ENCODE measurements at places on chromosomes 3 and 15.

GRCh38 chr3:197960694-197961581 is 921 bp downstream of the LMLN start:
- DNase-seq: no peak

DNA sequence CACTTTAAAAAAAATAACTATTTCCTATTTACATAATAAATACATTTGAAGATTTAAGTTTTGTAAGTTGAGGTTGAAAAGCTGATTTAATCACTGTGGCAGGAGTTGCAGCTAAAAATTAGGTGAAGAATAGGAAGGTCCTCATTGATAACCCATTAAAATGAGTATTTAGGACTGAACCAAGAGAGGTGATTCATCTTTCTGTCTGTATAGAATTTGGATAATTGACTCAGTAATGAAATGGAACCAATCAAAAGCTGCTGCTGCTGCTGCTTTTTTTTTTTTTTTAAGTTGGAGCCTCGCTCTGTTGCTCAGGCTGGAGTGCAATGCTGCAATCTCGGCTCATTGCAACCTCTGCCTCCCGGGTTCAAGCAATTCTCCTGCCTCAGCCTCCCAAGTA is 190.5 kb downstream of the KLHL25 start:
- no peak for DNase-seq

DNA sequence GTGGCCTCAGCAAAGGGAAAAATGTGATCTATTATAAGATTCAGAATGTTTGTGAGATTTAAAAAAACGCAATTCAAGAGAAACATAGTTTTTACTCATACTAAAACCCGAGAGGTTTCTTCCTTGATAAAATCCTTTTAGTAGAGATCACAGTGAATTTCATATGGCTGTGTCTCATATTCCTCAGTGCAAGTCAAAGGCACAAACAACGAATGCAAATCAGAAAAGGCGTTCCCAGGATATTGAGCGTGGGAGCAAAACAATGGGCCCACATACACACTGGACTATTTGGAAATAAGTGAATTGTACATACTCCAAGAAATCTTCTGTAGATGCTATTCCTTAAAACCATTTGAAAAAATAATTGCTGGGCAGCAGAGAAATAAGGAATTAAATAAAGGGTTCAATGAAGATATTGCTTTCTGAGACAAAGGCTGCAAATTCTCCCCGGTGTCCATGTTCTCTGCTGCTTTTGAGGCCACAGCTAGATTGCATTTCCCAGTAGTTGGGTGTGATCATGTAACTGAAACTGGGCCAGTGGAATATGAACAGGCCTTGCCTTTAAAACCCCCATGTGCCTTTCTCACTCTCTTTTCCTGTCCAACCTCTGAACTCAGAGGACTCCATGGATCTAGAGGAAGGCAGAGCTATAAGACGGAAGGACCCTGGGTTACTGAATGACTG is 144.6 kb upstream of the TBL1XR1 start:
- no peak for DNase-seq

DNA sequence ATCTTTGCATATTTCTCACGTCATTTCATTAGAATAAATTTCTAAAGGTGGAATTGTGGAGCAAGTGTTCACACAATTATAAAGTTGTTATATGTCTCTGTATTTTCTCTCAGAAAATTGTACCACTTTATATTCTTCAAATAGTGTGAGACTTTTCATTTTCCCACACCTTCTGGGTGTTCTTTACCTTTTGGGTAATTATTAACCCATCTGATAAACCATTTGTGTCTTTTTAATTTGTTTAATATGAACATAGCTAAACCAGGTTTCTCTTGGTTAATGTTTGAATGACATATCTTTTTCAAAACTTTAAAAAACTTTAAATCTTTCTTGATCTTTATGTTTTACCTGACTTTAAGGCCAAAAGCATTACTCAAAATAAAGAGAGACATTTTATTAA is 40.5 kb downstream of the DZIP3 start:
- no peak for DNase-seq

DNA sequence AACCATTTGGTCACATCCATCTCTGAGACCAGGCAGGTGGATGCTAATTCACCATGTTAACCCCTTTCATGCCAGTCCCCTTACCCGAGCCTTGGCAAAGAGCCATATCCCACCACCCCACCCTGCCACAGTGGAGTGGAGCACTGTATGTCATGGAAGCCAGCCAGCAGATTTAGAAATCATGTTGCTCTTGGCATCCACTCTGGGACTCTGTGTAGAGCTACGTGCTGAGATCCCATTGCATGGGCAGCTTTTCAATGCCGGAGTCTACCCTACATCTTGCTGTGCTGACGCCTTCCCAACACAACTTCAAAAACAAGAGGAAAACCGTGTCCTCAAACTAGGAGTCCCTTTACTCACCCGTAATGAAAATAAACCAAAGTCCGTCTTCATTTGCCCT is 131.0 kb downstream of the NTRK3 start:
- DNase-seq: no peak

DNA sequence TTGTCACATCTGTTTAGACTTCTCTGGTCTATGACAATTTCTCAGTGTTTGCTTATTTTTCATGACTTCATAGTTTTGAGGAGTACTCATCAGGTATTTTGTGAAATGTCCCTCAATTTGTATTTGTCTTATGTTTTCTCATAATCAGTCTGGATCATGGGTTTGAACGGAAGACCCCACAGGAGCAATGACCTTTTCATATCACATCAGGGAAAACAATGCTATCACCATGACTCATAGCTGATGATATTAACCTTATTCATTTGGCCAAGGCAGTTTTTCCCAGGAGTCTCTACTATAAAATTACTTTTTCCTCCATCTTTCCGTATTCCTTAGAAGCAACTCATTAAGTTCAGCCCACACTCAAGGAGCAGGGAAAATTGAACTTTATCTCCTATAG is 32.7 kb downstream of the AADACL2 start:
- DNase-seq: no peak

DNA sequence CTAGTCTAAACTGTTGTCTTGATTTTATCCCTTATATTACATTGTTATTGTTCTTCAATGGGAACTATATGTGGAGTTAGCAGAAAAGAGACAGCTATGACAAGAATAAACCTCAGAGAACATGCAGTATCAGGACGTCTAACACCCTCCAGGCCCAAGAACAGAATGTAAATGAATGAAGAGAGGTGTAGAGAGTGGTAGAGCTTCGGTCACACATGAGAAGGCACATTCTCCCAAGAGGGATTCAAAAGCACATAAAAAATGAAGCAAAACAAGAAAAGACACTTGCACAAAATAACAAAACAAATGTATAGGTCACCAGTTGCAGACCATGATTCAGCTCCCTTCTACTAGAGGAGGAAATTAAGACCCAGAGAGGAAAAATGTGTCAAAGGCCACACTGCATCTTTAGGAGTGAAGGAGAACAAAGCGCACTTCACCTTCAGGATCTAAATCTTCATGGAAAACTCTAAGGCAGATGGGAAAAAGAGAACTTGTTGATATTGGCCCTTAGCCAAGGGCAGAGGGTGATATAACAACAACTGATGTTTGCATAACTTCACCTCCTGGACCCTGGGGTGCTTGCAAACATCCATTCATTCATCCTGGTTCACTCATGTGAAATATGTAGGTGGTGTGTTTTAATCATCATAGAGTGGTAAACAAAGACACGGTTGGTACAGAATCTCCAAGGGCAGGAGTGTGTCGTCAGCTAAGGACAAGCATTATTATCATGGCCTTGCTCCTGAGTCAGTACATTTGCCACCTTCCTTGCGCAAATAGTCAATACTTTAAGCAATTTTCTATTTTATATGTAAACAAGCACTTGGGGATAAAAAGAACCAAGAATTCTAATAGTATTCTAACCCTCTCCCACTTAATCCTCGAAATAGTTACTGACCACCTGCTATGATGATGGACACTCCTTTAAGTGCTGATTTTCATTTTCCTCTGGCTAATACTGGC is 8.8 kb downstream of the NEK10 start:
- no peak for DNase-seq

DNA sequence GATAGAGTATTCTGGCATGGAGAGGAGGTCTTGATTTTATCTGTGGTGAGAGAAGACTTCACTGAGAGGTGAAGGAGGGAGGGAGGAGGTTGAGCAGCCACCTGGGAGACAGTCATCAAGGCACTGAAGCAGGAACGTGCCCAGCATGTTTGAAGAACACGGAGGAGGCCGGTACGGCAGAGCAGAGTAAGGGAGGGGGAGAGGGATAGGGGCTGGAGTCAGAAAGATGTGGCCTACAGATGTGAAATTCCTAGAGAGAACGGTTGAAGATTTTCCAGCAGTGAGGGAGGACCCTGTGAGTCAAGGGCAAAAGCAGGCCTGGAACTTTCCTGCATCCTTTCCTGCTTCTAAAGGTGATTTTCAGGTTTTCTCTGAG is 21.7 kb upstream of the IQCF6 start:
- no peak for DNase-seq

DNA sequence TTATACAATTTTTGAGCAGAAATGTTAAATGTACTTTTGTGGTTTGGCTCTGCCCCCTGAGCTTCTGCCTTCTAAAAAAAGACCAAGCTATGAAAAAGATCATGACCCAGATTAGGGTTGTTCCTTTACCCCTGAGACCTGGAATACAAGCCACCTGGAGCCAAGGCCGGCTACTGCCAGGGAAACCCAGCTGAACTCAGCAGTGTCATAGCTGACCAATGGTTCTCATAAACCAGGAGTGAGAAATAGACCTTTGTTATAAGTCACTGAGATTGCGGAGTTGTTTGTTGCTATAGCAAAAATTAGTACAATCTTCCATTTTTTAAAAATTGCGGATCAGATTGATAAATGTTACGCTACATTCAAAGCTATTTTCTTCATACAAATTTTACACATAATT is 1261.7 kb downstream of the ROBO1 start:
- DNase-seq: no peak

- DNase-seq: no peak
Observed at GRCh38 chr3:57805674-57806073, 49.6 kb downstream of the SLMAP start.

- DNase-seq: no peak
Observed at GRCh38 chr15:51982770-51983103, 11.2 kb upstream of the LEO1 start.

DNA sequence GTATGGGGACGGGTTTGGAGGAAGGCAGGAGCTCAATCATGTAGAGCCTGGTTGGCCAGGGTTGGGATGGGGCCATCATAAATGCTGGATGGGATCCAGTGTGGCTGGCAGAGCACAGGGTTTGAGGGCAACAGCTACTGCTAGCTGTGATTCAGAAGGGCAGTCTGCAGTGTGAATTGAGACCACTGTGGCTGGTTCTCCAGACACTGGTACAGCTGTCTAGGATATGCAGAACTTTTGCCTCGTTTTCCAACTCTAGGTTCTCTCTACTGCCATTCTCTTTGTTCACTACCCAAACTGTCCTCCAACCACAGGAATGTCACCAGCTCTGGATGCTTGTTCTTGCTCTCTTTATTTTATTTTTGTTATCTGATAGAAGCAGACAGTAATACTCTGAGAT is 543.6 kb downstream of the AGBL1 start:
- no peak for DNase-seq

DNA sequence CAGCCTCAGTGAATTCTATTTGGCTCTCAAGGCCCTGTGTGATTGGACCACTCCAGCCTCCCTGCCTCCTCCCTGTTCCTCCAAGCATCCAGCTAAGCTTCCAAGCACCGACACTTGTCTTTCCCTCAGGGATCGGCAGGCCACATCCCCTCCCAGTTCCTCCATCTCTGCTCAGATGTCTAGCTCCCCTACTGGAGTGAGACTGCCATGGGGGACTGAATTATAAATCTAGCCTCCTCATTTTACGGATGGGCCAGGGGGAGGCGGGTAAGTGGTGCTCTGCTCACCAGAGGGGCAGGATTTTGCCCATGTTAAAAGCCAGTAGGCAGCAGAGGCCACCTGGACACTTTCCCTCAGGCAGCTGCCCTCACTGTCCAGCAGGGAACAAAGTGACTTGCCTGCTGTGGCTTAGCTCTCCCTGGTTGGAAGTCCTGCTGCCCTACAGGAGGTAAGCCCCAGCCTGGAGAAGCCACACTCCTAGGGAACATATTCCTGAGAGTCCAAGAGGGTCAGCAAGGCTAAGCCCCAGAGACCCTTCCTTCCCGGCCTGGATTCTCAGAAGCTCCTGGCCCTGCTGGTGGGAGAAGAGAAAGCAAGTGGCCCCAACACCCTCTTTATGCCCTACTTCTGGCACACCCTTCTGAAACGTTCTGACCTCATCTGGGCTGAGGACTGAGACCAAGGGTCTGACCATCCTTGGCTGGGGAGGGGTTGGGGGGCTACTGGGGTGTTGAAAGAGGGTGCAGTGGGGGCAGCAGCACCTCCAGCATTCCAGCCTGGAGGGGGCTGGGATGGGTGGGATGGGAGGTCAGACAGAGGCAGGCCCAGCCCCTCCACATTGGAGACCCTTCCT is 9.1 kb upstream of the HHATL start:
- no peak for DNase-seq

DNA sequence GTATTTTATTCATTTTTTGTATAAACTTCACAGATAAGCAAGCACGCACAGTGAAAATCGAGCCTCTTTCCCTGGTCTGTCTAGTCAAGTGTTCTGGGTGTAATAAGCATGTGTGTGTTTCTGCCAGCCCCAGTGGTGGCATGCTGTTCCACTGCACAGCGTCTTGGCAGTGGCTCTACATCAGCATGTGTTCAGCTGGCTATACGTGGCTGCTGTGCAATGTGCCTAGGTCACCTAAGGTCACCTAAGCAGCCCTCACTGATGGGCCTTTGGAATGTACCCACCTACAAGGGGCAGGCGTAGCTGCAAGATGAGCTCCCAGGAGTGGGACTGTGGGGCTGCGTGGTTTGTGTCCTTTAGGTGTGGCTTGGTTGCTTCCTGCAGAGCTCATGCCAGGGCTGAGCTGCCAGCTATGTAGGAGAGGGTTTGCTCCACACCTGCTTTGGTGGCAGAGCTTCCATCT is 4.9 kb downstream of the LIMD1 start:
- no peak for DNase-seq

GRCh38 chr3:61650719-61651410 is 89.5 kb downstream of the PTPRG start:
- DNase-seq: no peak

- DNase-seq: no peak
Observed at GRCh38 chr3:30894521-30895251, at the start of gene GADL1. Gene GADL1, minus strand, starts transcription at chr3:30894661. Its CDS starts 47 bp downstream, at chr3:30894614.

- DNase-seq: no peak
Observed at GRCh38 chr15:64636556-64636955, 138.8 kb downstream of the RBPMS2 start.

GRCh38 chr3:175422744-175423143 is 563.6 kb downstream of the NAALADL2 start:
- no peak for DNase-seq

DNA sequence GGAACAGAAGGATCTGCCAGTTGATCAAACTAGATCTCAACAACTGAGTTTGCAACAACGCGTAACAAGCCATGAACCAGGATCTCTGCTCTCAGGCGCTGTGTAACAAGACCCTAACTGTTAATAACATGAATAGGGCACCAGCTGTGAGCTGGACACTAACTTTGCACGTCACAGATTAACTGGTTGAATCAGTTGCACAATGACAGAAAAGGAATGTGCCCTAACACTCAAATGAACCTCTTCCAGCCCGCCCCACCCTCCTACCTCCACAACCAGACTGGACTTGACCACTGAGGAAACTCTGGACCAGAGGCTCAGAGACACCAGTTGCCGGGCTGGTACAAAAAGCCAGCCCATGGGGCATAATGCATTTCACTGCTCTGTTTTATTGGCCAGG is 34.3 kb downstream of the MCF2L2 start:
- no peak for DNase-seq

- no peak for DNase-seq
Observed at GRCh38 chr15:101062063-101062462, 142.9 kb downstream of the LRRK1 start.

All from stimulated activated CD4-positive, alpha-beta T cell treated with anti-CD3 and anti-CD28 coated beads, TNF-alpha, amount 100 ng/mL, for 1 hour (primary cell).